ENCODE measurements at places on chromosomes 11 and 22. TPM values are rescaled to one million over a fixed set of nuclear protein-coding genes. Genes with fewer than 3 reads are reported as not detected.

GRCh38 chr11:7596975-7597391 lies 76.3 kb downstream of the CYB5R2 start:
- DNase-seq: no peak

- DNase-seq: no peak
Observed at GRCh38 chr11:1777737-1778136, 14.0 kb upstream of the CTSD start.

DNA sequence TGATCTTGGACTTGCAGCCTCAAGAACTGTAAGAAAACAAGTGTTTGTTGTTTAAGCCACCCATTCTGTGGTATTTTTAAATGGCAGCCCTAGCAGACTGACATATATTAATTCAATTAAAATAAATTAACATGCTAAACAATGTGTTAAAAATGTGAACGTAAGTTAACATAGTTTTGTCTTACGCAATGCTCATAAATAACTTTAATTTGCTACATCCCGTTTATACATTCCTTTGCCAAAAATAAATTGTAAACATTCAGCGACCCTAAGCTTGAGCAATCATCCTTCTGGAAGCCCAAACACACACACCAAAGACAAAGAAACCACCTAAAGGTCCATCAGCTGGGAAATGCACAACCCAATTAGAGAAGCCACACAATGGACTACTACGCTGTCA lies 70.4 kb downstream of the CELSR1 start:
- DNase-seq: peak; percentile 67

DNA sequence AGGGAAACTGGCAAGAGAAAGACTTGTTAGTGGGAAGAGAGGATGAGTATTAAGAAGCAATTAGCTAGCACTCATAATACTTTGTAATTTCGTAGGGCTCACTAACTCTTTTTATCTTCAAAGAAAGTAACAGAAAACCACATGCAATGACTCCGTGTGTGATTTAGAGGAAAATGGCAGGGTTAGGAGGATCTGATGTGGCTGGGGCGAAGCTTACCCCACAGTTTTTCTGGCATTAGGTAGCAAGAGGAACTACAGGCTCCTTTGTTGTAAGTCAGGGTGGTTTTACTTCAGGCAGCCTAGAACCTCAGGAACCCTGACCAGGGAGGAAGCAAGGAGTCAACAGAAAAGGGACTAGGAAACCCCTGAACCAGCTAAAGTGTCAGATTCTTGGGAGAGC lies 89.7 kb downstream of the SPON1 start:
- DNase-seq: no peak

DNA sequence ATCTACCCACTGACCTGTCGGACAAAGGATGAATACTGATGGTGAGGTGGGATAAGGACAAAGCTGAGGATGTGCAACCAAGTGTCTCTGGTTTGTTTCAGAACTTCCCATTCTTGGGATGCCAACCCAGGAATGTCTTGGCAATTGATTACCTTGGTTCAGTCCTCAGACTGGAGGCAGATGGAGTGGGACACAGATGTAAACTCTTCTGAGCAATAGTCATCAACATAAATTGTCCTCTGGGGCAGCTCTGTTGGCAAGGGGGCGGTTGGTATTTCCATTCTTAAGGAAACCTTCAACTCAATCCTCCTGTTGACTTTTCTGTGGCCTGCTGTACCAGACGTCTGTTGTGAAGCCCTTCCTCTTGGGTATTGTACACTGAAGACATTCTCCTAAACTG lies 6.8 kb downstream of the ABTB2 start:
- no peak for DNase-seq

DNA sequence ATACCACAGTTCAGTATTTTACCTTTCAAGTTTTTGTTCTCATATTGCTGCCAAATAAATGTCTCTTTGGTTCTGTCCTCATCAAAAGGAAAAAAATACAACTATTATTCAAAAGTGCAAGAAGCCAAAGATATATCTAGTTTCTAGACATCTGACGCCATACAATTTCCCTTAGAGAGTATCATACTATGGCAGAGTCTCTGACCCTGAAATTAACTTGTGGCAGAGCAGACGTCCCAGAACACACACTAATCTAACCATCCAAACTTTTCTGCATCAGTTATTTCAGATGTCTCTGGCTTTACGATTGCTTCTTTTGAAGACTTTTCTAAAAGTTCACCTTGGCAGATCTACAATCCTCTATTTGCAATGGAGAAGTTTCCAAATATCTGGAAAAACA lies 2.7 kb downstream of the OR51T1 start:
- no peak for DNase-seq

GRCh38 chr11:22730319-22730718 lies 63.9 kb downstream of the GAS2 start:
- DNase-seq: no peak

GRCh38 chr11:2741377-2742131 lies 41.8 kb upstream of the KCNQ1OT1 start:
- no peak for DNase-seq

GRCh38 chr22:41178425-41178975 lies 26.6 kb upstream of the L3MBTL2 start:
- DNase-seq: no peak

- DNase-seq: no peak
Observed at GRCh38 chr11:46020084-46020599, 97.7 kb downstream of the LARGE2 start.

DNA sequence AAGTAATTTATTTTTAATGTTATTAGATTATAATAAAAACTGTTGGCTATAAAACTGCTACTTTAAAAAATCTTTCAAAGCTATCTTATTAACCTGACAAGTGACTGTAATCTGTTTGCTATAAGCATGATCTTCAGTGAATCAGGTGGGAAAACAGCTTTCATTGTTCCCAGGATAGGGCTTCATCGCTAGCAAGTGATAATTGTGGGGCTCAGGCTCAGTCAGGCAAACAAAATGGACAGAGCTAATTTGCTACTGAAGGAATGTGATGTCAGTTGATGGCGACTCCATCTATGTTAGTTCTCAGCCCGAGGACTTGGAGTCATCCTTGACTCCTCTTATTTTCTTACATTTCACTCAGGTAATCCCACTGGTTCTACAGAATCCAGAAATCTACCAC lies 125.0 kb downstream of the RASSF10 start:
- DNase-seq: no peak

The GPHA2 gene
- total RNA-seq: not detected

The CHCHD10 gene
- total RNA-seq: 17.1 TPM

The ST3GAL4 gene
- 34.3 TPM for total RNA-seq

The OR6A2 gene
- 0.20 TPM for total RNA-seq

The CDC42EP2 gene
- total RNA-seq: 3.7 TPM

The GNAZ gene
- total RNA-seq: 1.8 TPM
